ENCODE measurements at places on chromosomes 3 and 15. TPM values are rescaled to one million over a fixed set of nuclear protein-coding genes. Genes with fewer than 3 reads are reported as not detected.

Gene SPATA12
- total RNA-seq = not detected

Gene ARHGEF26
- 5.8 TPM for total RNA-seq

Gene FBXO40
- not detected for total RNA-seq

Gene ALPK3
- total RNA-seq = 0.97 TPM

Gene CHRD
- 0.18 TPM for total RNA-seq

Gene SHC4
- total RNA-seq = 0.72 TPM

Gene PPM1L
- 0.72 TPM for total RNA-seq

Gene HDC
- total RNA-seq = not detected

Data from cardiac atrium fibroblast (primary cell).